ENCODE measurements at places on chromosomes 7 and 10.
A peak's percentile ranks its signal among the peaks of the same experiment; 100 is the strongest.

- peak within 1 kb of the TSS; percentile 72 for H3K4me3 ChIP-seq
- H3K4me1 ChIP-seq = peaks cover 33% of the 10 kb centered on the region
- peak; percentile 60 for DNase-seq
- no peaks in the 10 kb centered on the region for H3K36me3 ChIP-seq
- peak within 1 kb of the TSS; percentile 75 for H3K27ac ChIP-seq
- no peaks in the 10 kb centered on the region for H3K27me3 ChIP-seq
These were observed at the start of gene PIK3AP1 for GRCh38 chr10:96720422-96721206. PIK3AP1 (minus strand) TSS chr10:96720514; CDS start chr10:96720394, 120 bp downstream.

- no peak overlapping the region for H3K27ac ChIP-seq
- H3K27me3 ChIP-seq = no peaks in the 10 kb centered on the region
- H3K4me3 ChIP-seq = no peak overlapping the region
- no peak for DNase-seq
- peaks cover 4% of the 10 kb centered on the region for H3K4me1 ChIP-seq
These were observed 7.7 kb upstream of the PRKAR1B start for GRCh38 chr7:734808-735207.

- no peak for DNase-seq
- H3K36me3 ChIP-seq = no peaks in the 10 kb centered on the region
- peaks cover 3% of the 10 kb centered on the region for H3K27me3 ChIP-seq
- H3K4me1 ChIP-seq = no peaks in the 10 kb centered on the region
- H3K27ac ChIP-seq = no peak overlapping the region
These were observed 55.6 kb downstream of the C10orf120 start for GRCh38 chr10:122643931-122644534.

- no peak for DNase-seq
- H3K27me3 ChIP-seq = no peaks in the 10 kb centered on the region
- H3K27ac ChIP-seq = peak overlapping the region; percentile 84
- no peaks in the 10 kb centered on the region for H3K36me3 ChIP-seq
These were observed 2.8 kb downstream of the SRGN start for GRCh38 chr10:69090685-69091084.

GRCh38 chr7:49789736-49790135 lies 16.3 kb downstream of the VWC2 start:
- H3K27me3 ChIP-seq = no peaks in the 10 kb centered on the region
- H3K4me3 ChIP-seq = no peak overlapping the region
- H3K36me3 ChIP-seq = no peaks in the 10 kb centered on the region
- no peaks in the 10 kb centered on the region for H3K4me1 ChIP-seq

GRCh38 chr10:11260170-11260569 lies 242.5 kb downstream of the CELF2 start:
- H3K4me1 ChIP-seq = no peaks in the 10 kb centered on the region
- DNase-seq = no peak
- no peak overlapping the region for H3K4me3 ChIP-seq
- H3K27me3 ChIP-seq = peaks cover 6% of the 10 kb centered on the region

DNA sequence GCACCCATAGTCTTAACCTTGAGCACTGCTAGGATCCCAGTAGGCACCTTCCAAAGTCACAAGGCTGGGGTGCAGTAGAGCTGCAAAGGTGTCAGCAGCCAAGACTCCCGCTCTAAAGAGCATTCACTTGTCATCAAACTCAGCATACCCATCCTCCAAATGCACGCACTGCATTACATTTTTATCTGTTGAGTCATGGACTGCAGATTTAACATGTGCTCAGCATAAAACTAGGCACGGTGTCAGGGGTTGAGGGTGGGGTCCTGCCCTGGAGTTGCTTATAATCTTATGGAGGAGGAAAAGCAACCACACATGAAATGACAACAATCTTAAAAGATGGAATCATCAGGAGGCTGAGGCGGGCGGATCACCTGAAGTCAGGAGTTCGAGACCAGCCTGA lies 102.6 kb downstream of the PARP12 start:
- H3K36me3 ChIP-seq = no peaks in the 10 kb centered on the region
- no peak overlapping the region for H3K27ac ChIP-seq

DNA sequence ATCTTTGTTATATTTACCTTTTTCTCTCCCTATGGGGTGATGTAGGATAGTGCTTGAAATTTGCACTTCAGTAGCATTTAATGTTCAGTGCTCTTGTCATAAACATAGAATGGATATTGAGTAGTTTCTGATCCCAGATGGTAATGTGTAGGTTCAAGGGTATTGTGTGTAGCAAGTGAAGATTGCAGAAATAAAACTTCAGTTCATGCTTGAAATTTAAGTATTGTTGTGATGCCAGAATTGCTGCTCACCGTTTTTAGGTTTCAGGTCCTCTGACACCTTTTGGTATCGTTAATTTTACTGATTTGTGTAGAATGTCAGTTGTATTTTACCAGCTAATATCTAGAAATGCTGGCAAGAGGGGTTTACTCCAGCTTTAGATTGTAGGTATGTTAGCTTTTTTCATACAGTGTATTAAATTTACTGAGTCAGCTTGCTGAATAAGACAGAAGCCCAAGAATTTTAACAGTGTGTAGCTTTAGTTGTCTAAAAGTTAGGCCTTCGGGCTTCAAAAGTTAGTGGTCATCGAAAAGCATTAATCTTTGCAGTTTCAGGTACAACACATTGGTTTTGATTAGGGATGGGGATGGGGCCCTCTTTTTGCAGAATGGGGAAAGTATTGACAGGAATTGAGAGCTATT lies 1.9 kb downstream of the PTEN start:
- no peaks in the 10 kb centered on the region for H3K27me3 ChIP-seq
- H3K27ac ChIP-seq = peak overlapping the region; percentile 92
- H3K4me1 ChIP-seq = peaks cover 32% of the 10 kb centered on the region
- no peak for DNase-seq
- H3K36me3 ChIP-seq = no peaks in the 10 kb centered on the region

- H3K27me3 ChIP-seq = no peaks in the 10 kb centered on the region
- no peaks in the 10 kb centered on the region for H3K36me3 ChIP-seq
- no peak for DNase-seq
- no peaks in the 10 kb centered on the region for H3K4me1 ChIP-seq
These were observed 43.2 kb downstream of the KCNMA1 start for GRCh38 chr10:77594471-77594783.

- H3K36me3 ChIP-seq = no peaks in the 10 kb centered on the region
- H3K27ac ChIP-seq = no peak overlapping the region
- H3K4me1 ChIP-seq = peaks cover 4% of the 10 kb centered on the region
- no peak for DNase-seq
- peaks cover 2% of the 10 kb centered on the region for H3K27me3 ChIP-seq
These were observed 28.7 kb upstream of the JAKMIP3 start for GRCh38 chr10:132036887-132037675.

GRCh38 chr10:112958275-112958995 lies 8.4 kb downstream of the TCF7L2 start:
- no peak overlapping the region for H3K4me3 ChIP-seq
- no peak for DNase-seq
- no peak overlapping the region for H3K27ac ChIP-seq
- H3K4me1 ChIP-seq = peaks cover 6% of the 10 kb centered on the region

DNA sequence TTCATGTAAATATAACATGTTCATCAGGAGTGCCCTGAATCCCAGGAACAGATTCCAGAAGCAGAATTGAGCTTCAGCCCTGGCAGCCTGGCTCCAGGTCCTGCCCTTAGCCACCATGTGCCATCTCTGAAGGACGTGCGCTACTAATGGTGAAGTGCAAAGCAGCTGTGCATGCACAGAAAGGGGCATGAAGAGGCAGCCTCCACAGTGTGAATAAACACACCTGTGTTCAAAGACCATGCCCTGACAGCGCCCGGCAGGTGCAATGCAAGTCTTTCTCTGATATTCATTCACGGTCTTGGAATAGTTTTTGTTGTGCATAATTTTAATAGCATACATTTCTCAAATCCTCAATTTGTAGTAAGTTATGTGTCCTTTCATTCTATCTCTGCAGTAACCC lies 250.4 kb upstream of the TCERG1L start:
- H3K4me1 ChIP-seq = no peaks in the 10 kb centered on the region
- H3K27ac ChIP-seq = no peak overlapping the region
- DNase-seq = peak; percentile 19
- H3K4me3 ChIP-seq = no peak overlapping the region
- H3K36me3 ChIP-seq = no peaks in the 10 kb centered on the region

DNA sequence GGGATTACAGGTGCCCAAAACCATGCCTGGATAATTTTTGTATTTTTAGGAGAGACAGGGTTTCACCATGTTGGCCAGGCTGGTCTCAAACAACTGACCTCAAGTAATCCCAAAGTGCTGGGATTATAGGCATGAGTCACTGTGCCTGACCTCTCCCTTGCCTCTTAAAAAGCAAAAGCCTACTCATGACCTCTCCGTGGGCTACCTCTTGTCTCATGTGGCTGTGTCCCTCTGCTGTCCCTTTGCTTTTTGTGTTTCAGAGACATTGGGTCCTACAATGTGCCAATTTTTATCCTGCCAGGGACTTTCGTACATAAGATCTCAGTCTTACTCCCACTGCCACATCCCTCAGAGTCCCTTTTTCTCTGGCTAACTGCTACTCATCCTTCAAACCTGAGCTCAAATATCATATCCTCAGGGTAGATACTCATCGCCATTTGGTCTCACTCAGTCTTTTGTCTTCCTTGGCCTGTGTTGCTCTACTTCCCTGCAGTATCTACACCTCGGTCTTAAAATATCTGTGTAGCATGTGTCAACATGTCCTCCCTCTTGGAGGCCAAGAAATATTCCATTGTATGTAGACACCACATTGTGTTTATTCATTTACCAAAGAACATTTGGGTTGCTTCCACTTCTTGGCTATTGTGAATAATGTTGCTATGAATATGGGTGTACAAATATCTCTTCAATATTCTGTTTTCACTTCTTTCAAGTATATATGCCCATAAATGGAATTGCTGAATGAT lies 465.0 kb upstream of the KLF6 start:
- no peak overlapping the region for H3K4me3 ChIP-seq
- H3K27ac ChIP-seq = no peak overlapping the region
- H3K36me3 ChIP-seq = no peaks in the 10 kb centered on the region
- H3K27me3 ChIP-seq = no peaks in the 10 kb centered on the region
- H3K4me1 ChIP-seq = no peaks in the 10 kb centered on the region

DNA sequence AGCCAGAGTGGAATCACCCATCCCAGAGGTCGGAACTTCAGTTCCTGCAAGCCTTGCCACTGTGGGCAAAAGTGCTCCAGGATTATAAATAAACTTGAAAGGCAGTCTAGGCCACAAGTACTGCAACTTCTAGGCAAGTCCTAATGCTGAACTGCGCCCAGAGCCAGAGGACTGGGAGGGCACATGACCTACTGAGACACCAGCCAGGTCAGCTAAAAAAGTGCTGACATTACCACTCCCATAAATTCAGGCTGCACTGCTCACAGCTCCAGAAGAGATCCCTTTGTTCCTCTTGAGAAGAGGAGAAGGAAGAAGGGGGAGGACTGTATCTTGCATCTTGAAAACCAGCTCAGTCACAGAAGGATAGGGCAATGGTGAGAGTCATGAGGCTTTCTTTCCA lies 1084.1 kb upstream of the PHF14 start:
- H3K4me3 ChIP-seq = no peak overlapping the region
- H3K27me3 ChIP-seq = no peaks in the 10 kb centered on the region
- no peak overlapping the region for H3K27ac ChIP-seq
- H3K36me3 ChIP-seq = no peaks in the 10 kb centered on the region
- no peak for DNase-seq
- H3K4me1 ChIP-seq = no peaks in the 10 kb centered on the region

DNA sequence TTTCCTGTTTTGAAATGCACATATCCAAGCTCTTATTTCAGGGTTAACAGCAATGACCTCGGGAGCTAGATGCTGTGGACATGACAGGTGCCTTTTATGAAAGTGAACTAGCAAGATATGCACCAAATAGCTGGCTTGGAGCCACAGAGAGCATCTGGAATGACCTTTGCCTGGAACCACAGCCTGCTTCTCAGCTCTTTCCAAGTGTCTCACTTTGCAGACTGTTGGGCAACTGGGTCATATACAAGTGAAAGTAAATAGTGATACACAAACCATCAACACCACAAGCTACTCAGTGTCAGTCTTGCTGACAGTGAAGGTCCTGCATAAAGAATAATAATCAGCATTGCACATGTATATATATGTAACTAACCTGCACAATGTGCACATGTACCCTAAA lies 183.5 kb downstream of the RNF133 start:
- DNase-seq = peak; percentile 42
- no peak overlapping the region for H3K27ac ChIP-seq
- no peaks in the 10 kb centered on the region for H3K27me3 ChIP-seq

- no peak for DNase-seq
- no peak overlapping the region for H3K4me3 ChIP-seq
- no peaks in the 10 kb centered on the region for H3K36me3 ChIP-seq
- H3K27me3 ChIP-seq = no peaks in the 10 kb centered on the region
- H3K27ac ChIP-seq = peak overlapping the region; percentile 13
These were observed 359.4 kb downstream of the PRPF18 start for GRCh38 chr10:13946209-13946460.

- H3K4me1 ChIP-seq = peaks cover 10% of the 10 kb centered on the region
- peaks cover 1% of the 10 kb centered on the region for H3K36me3 ChIP-seq
- H3K27me3 ChIP-seq = no peaks in the 10 kb centered on the region
- peak overlapping the region; percentile 87 for H3K27ac ChIP-seq
- peak overlapping the region; percentile 44 for H3K4me3 ChIP-seq
These were observed 255.4 kb downstream of the ARHGAP21 start for GRCh38 chr10:24468281-24468751.

- H3K27me3 ChIP-seq = no peaks in the 10 kb centered on the region
- peaks cover 29% of the 10 kb centered on the region for H3K4me1 ChIP-seq
- peak overlapping the region; percentile 99 for H3K4me3 ChIP-seq
- H3K27ac ChIP-seq = peak overlapping the region; percentile 99
- H3K36me3 ChIP-seq = no peaks in the 10 kb centered on the region
These were observed 754 bp downstream of the SLC25A13 start for GRCh38 chr7:96321031-96321657.

DNA sequence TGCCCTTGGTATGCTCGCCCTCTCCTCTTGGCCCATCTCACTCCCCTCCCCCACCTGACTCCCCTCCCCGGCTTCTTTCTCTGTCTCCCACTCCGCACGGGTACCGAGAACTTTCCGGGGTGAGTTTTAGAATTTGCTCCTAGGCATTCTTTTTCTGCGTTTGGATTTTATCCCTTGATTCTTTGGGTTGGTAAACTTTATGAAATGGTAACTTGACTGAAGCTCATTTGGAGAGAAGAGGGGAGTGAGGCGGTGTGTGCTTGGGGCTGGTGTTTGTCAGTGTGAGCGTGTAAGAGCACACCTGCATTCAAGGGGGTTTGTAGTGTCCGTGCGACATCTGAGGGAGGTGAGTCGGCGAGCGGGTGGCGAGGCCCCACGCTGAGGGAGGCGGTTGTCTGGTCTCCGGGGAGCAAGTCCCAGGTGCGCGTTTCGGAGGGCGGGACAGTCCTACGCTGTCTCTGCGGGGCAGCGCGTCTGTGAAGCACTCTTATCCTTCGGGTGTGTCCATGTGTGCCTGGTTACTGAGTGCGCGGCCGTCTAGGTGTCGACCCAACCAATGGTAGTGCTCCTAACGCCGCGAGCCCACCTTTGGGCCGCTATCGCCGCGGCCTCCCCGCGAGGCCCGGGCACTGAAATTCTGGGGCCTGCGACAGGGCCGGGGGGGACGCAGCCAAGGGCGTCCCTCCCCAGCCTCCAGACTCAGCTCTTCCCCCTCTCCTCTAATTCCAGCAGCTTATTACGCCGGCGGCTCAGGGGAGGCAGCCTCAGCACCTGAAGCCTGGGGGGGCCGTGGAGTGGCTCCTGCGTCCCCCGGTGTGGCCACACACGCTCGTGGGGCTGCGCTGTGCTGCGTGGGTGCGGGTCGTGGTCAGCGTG lies 2.6 kb upstream of the ZNF503 start:
- H3K27ac ChIP-seq = peak overlapping the region; percentile 97
- no peaks in the 10 kb centered on the region for H3K27me3 ChIP-seq
- no peak for DNase-seq
- H3K4me3 ChIP-seq = peak overlapping the region; percentile 42
- H3K4me1 ChIP-seq = peaks cover 32% of the 10 kb centered on the region

GRCh38 chr10:22959292-22959691 lies 31.4 kb downstream of the ARMC3 start:
- no peak overlapping the region for H3K4me3 ChIP-seq
- H3K36me3 ChIP-seq = no peaks in the 10 kb centered on the region
- H3K27ac ChIP-seq = no peak overlapping the region
- DNase-seq = no peak

Measured in liver (tissue), 10 donors.